ENCODE measurements at places on chromosomes 2 and 18.

- no peak for DNase-seq
These were observed 8.3 kb upstream of the IL1R2 start for GRCh38 chr2:101983486-101983885.

DNA sequence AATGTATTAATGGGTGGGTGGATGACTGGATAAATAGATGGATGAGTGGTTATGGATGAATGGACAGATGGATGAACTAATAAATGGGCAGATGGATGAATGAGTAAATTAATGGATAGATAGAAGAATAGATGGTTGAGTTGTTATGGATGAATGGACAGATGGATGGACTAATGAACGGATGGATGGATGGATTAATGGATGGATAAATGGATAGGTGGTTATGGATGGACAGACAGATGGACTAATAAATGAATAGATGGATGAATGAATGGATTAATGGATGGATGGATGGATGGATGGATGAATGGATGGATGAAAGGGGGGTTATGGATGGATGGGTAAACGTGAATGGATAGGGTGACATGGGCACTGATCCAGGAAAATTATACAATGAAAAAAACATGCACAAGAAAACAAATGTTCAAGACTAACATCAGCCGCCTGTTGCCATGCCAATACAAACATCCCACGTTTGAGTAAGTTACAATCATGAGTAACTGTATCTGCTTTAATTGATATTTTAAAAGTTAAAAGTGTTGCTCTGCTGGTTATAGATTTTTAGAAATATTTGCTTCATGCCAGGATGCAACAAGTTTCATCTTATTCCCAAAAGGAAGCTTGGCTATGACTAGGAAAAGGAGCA lies 20.8 kb downstream of the PXDN start:
- DNase-seq, result no peak

GRCh38 chr2:190183539-190183938 lies 121.0 kb upstream of the MSTN start:
- DNase-seq, result no peak

DNA sequence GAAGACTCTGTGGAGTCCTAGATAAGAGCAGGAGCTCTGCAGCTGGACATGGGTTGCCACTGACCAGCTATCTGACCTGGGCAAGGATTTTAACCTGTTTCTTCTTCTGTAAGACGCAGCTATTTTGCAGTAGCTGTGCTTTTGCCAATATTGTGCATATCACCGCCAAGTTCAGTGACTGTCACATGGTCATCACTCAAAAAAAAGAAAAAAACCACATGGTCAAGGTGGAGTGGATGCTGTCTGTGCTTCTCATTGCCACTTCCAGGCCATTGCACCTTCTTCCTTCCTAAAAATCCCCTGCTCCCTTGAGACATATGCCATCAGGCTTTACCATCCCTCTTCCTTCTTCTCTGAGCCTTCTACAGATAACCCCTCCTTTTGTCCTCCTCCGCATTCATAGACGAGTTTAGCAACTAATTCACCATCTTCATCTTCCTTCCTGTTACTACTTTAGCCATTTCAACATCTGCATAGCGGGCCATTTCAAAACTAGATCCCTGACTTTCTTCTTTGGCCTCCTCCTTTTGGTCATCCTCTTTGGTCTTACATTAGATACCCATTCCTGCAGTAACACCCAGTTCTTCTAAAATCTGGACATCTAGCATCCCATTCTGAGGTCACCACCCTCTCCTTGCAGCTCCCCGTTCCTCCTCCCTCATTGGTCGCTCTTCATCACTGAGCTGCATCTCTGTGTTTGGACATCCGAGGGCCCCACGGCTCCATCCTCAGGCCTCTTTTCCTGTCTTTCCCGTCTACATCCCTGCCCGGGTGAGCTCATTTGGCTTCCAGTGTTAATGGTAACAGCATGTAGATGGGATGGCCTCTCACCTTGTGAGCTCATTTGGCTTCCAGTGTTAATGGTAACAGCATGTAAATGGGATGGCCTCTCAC lies 17.8 kb downstream of the RNF144A start:
- DNase-seq, result no peak

- no peak for DNase-seq
These were observed 18.3 kb upstream of the CXCR4 start for GRCh38 chr2:136135921-136136906.

DNA sequence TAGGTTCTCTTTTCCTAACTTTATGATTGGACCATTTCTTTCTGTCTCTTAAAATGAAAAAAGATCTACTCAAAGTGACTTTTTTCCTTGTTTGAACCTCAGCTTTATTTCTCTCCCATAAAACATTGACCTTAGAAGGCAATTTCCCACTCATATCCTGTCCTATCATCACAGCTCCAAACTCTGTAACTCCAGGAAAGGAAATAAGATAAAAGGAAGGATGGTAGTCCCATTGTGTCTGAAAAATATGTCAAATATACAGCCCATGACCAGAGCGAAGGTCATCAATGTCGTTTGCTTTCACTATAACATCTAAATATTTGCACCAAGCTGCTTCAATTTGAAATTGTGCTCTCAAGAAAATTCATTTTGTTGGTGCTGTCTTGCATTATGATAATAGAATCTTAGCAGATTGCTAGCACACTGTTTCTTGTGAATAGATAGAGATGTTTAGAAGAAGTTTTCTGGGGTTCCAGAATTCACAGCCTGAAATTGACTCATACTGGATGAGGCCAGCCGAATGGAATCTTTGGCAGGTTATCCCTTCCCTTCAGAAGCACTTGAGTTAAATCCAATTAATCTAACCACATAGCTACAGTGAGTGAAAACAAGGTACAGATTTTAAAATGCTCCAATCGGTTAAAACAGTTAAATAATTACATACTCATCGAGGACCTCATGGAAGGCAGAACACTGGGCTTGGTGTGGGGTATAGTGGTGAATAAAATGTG lies 95.1 kb downstream of the CRIM1 start:
- DNase-seq, result no peak

GRCh38 chr18:24187049-24187448 lies 48.2 kb downstream of the CABYR start:
- DNase-seq, result no peak

- no peak for DNase-seq
These were observed 96.9 kb upstream of the GLS start for GRCh38 chr2:190783513-190784263.

GRCh38 chr2:67289271-67289670 lies 107.9 kb upstream of the ETAA1 start:
- no peak for DNase-seq

Measured in C1 segment of cervical spinal cord (tissue), 14 donors.